ENCODE measurements at places on chromosomes 2 and 18.

DNA sequence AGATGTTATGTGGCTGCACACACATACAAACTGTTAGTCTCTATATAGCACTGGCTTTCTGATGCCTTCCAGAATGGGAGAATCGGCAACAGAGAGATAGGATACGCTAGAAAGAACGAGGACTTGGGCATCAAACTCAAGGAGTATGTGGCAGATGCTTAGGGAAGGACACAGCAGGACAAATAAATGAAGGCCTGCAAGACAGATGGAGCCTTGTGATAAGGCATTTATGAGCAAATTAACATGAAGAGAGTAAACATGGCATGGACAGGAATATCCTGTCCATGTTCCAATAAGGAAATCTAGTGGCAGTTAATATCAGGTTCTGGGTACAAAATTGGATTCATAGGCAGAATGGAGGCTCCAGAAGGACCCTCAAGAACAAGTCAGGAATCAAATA is 136.9 kb downstream of the SLC4A10 start:
- no peak for DNase-seq

DNA sequence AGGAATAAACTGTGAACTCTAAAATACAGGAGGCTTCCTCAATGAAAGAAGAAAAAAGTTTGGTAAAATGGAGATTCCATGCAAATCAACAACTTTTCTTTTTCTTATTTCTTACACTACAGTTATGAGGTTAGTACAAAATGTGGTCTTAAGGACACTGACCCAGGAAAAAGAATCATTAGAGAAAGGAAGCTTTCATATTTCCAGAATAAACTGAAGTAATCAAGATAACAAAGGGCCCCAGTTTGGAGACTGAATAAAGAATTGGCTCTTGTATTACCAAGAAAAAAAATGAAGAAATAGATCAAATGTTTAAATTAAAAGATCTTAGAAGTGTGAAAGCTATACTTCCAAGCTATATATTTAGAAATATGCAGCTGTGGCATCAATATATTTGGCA is 72.3 kb downstream of the SLC66A3 start:
- no peak for DNase-seq

DNA sequence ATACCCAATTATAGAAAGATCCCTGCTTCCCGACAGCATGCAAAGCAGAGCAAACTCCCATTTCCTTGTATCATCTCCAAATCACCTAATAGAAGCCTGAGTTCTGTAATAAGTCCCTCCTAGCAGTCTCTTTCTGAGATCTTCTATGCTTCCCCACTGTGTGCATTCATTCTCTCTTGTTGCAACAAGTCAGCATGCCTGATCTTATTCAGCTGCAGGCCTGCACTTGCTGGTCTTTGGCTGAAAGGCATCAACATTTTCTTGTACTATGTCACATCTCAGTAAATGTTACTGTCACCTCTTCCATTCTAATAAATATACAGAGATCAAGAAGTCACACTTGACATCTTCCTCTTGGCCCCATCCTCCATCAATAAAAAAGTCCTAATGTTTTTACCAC is 449.9 kb upstream of the MEX3C start:
- DNase-seq = no peak

DNA sequence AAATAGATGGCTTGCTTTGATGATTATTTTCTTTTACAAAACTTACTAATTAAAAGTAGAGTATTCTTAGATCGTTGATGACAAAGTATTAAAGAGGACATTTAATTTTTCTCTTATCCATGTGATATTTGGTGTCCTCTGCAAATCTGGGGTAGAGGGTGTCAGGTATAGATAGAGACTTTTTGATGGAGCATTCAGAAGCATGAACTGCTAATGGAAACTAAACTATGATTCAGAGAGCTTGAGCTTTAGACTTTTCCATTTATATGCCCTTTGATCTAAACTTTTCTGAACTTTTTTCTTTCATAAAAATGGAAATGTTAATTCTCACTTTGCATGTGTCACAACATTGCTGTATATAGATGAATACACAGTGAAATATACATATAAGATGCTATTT is 619.7 kb downstream of the PLCL1 start:
- no peak for DNase-seq

- DNase-seq = no peak
Measured at GRCh38 chr2:74921236-74921736, 37.2 kb upstream of the POLE4 start.
